ENCODE measurements at places on chromosomes 16 and 17.

- DNase-seq, result no peak
These were observed 21.0 kb upstream of the AGRP start for GRCh38 chr16:67504031-67505021.

DNA sequence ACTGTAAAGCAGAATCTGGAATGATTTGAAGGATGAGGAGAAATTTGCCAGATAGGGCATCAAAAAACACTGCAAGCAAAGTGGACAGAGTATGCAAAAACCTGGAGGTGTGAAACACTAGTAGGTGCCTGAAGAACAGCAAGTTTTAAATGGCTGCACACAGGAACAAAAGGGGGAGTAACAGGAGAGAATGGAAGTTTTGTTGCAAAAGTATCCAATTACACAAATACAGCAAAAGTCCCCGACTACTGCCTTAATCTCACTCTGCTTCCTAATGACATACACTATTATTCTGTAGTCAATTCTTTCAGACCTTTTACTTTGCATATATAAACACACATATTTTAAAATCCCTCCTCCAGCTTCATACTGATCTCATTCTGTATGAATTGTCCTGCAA lies 1.5 kb downstream of the HEATR6 start:
- DNase-seq, result no peak

DNA sequence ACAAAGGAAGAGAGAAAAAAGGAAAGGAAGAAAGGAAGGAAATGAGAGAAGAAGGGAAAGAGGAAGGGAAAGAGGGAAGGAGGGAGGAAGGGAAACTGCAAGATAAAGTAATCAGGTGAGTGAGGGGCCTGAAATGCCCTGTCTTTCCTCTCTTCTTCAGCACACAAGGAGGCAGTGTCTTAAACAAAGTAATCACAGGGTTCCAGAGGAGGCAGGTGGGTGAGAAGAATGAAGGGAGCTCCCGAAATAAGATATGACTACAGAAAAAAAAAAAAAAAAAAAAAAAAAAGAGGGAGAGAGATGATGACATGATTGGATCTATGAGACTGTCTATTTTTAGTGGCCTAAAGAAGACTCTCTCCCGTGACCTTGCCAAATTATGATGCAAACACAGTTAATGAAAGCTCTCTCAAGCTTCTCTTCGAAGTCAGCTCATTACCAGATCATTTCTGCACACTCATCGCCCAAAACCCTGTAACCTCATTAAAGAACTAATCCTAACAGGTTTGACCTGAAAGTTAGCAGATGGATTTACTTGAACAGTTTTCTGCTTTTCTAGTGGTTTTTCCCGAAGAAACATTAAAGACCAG lies 53.6 kb downstream of the CDH11 start:
- DNase-seq, result no peak

- DNase-seq, result no peak
These were observed 67.3 kb downstream of the MYH10 start for GRCh38 chr17:8563024-8563776.

- no peak for DNase-seq
These were observed 25.6 kb downstream of the MAPK8IP3 start for GRCh38 chr16:1731603-1732002.

DNA sequence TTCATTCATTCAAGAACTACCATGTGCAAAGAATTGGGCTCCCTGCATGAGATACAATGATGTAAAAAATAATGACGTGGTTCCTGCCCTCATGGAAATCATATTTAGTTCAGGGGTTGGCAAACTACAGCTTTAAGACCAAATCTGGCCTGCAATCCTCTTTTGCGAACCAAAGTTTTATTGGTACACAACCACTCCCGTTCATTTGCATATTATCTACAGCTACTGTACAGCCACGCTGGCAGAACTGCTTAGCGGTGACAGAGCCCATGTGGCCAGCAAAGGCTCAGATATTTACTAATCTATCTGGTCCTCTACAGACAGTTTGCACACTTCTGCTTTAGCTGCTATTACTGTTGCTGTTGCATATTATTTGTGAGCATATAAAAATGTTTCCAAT lies 167.7 kb downstream of the XYLT1 start:
- DNase-seq, result no peak

- no peak for DNase-seq
These were observed 135.8 kb downstream of the USP31 start for GRCh38 chr16:23013484-23013883.

GRCh38 chr16:2149630-2150417 lies 1.4 kb downstream of the RAB26 start:
- peak; percentile 4 for DNase-seq

GRCh38 chr17:66573078-66573477 lies 261.8 kb upstream of the CACNG5 start:
- no peak for DNase-seq

GRCh38 chr16:14418795-14419225 lies 211.2 kb downstream of the PARN start:
- no peak for DNase-seq

GRCh38 chr17:75176625-75177024 lies 6.1 kb downstream of the SUMO2 start:
- no peak for DNase-seq

All from T-helper 1 cell (primary cell).